ENCODE measurements at places on chromosomes 6 and 20.

- no peak for DNase-seq
These were observed 25.3 kb downstream of the RBCK1 start for GRCh38 chr20:433300-433975.

DNA sequence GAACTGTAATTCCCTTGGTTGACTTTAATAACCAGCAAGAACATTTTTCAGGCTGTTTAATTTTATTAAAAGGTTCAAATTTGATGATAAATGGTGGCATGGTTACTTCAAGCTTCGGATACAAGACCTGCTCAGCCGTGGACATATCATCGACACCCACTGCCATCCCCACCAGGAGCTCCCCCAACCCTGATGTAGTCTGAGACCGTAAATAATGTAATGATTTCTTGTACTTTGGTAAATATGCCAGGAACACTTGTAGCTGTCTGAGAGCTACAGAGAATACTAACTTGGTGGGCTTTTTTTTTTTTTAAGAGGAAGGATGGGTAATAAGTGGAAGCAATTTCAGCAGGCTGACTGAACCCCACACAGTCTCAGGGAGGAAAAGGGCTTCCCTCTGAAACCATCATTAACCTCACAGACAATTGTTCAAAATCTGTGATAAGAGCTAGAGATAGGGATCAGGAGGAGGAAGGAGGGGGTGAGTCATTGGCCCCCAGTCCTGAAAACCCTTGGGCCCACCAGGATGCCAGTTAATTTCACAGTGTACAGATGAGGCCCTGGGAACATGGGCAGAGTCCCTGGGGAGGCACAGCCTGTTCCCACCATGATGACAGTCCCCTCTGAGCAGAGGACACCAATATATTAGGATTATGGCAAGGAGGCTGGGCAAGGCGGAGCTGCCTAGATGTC lies 56.0 kb downstream of the APCDD1L start:
- no peak for DNase-seq

GRCh38 chr20:51426718-51427650 lies 115.5 kb downstream of the NFATC2 start:
- no peak for DNase-seq

DNA sequence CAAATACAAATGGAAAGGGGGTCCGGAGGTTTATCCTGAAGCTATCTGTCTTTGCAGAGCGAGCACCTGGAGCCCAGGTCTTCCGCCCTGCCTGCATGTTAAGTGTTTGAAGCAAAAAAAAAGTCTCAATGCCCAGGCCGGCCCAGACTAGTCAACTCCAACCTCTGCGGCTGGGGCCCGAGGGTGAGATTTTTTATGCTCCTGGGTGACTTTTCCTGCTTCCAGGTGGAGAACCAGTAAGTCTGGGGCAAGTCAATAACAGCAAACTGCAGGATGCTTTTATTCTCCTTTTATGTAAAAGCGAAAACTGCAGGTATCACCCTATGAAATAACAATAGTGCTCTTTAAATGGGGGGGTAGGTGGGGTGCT lies 2.0 kb upstream of the ZBP1 start:
- DNase-seq, result no peak

- no peak for DNase-seq
These were observed 2.0 kb downstream of the GLP1R start for GRCh38 chr6:39050453-39051112.

- no peak for DNase-seq
These were observed 18.9 kb upstream of the TRAM2 start for GRCh38 chr6:52595796-52596130.

Measured in iPS DF 6.9 (cell line).